HCT116 (cell line): ENCODE measurements at places on chromosomes 16 and 17.

- no peak for DNase-seq
- H3K4me3 ChIP-seq, result no peak overlapping the region
- H3K36me3 ChIP-seq, result no peaks in the 10 kb centered on the region
- peaks cover 13% of the 10 kb centered on the region; the same call in 1 of the 2 replicates for H3K4me1 ChIP-seq
- no peaks in the 10 kb centered on the region for H3K27me3 ChIP-seq
Observed at GRCh38 chr17:17309356-17309755, 6.2 kb downstream of the NT5M start.

DNA sequence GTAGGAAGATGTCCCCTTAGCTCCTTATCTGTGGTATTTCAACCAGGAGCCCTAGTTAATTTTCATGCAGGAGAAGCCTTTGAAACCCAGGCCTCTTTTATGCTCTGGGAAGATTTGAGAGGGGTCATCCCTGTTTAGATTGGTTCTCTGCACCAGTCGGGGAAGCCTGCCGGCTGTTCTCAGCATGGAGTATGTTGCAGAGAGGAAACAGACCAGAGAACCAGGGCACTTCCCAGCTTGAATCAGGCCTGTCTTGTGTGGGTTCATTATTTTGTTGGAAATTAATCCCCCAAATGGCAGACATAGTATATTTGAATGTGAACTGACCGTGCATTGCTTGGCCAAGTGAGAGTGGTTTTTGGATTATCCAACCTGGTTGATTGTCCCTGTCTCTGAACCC is 1082.1 kb upstream of the RBFOX1 start:
- H3K4me1 ChIP-seq, result no peaks in the 10 kb centered on the region
- no peaks in the 10 kb centered on the region for H3K36me3 ChIP-seq
- H3K4me3 ChIP-seq, result no peak overlapping the region
- H3K27ac ChIP-seq, result no peak overlapping the region

DNA sequence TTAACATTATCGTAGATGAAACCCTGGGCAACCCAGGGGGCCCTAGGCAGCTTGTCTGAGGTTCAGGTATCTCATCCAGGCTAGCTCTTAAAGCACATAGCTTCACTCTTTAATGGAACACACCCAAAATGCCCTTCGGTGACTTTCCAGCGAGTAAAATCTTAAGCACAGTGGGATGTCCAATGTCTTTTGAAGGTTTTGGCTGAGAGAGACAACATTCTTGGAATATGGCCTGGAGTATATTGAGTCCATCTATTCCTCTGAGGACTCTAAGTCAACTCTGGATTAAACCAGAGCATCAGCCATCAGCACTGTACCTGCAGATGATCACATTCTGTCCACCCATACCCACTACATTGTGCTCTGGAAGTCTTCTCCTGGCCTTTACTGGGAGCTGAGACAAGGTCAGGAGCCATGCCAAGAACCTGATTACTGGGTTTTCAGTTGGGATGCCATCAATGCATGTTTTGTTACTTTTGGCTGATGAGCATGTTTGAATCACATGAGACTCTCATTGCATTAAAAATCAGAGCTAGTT is 63.4 kb upstream of the CDH11 start:
- no peak for DNase-seq
- no peaks in the 10 kb centered on the region for H3K36me3 ChIP-seq
- no peak overlapping the region for H3K27ac ChIP-seq
- H3K4me1 ChIP-seq, result no peaks in the 10 kb centered on the region

- DNase-seq, result peak; percentile 32
- no peak overlapping the region; the same call in 1 of the 2 replicates for H3K27ac ChIP-seq
- peaks cover 20% of the 10 kb centered on the region for H3K4me1 ChIP-seq
- H3K36me3 ChIP-seq, result no peaks in the 10 kb centered on the region
- H3K4me3 ChIP-seq, result no peak overlapping the region
Observed at GRCh38 chr16:67015313-67015731, 13.6 kb upstream of the CBFB start.

DNA sequence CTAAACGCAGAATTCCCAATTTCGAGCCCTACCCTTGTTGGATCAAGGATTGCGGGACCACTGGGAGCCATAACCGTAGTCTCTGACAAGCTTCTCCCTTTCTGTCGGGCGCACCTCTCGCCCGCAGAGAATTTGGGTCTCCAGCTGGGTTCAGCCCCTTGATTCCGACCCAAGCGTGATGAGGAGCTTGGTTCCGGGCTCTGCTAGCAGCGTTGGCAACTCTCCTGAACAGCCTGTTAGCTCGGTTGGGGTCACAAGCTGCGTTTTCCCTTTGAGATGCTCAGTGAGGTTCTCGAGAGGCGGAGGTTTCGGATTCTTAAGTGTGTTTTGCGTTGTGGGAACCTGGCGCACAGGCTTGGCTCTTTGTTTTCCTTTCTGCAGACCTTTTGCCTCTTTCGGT is 655 bp downstream of the ATXN1L start:
- H3K27me3 ChIP-seq, result no peaks in the 10 kb centered on the region
- H3K4me3 ChIP-seq, result peak overlapping the region; percentile 88
- DNase-seq, result no peak
- H3K27ac ChIP-seq, result peak overlapping the region; percentile 50

DNA sequence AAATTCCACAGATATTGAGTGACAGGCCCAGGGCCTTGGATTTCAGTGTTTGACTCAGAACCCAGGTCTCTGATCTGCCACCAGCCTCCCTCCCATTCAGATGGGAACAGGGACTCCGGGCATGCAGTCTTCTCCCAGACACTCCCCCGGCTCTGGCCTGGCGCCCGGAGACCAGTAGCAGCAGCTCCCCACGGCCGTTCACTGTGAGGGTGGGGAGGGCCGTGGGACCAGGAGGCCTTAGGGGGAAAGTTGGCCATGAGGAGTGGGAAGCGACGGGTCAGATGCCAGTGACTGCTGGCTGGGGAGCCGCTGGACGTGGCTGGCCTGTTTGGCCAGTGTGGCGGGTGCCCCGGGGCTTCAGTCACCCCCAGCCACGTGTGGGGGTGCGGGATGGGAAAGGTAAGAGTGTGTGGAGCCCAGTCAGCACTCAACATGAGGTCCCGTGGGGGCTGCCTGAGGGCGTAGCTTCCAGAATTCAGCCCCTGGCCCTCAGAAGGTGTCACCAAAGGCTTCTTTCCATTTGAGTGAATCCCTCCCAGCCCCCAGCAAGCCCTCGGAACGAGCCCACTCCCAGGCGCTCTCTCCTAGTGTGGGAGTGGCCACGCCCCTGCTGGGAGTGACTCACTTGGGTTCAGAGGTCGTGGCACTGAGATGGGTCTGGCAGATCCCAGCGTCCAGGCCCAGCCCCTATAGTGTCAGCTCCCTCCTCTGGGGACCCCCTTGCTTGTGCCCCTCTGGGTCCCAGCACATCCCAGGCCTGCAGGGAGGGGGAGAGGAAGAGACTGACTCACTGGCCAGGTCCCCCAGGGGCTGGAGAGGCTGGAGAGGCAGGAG is 309.4 kb downstream of the SEC14L1 start:
- H3K4me3 ChIP-seq, result no peak overlapping the region
- DNase-seq, result no peak
- peaks cover 25% of the 10 kb centered on the region for H3K4me1 ChIP-seq
- H3K27me3 ChIP-seq, result no peaks in the 10 kb centered on the region
- peak overlapping the region; percentile 19; the same call in 1 of the 2 replicates for H3K27ac ChIP-seq

DNA sequence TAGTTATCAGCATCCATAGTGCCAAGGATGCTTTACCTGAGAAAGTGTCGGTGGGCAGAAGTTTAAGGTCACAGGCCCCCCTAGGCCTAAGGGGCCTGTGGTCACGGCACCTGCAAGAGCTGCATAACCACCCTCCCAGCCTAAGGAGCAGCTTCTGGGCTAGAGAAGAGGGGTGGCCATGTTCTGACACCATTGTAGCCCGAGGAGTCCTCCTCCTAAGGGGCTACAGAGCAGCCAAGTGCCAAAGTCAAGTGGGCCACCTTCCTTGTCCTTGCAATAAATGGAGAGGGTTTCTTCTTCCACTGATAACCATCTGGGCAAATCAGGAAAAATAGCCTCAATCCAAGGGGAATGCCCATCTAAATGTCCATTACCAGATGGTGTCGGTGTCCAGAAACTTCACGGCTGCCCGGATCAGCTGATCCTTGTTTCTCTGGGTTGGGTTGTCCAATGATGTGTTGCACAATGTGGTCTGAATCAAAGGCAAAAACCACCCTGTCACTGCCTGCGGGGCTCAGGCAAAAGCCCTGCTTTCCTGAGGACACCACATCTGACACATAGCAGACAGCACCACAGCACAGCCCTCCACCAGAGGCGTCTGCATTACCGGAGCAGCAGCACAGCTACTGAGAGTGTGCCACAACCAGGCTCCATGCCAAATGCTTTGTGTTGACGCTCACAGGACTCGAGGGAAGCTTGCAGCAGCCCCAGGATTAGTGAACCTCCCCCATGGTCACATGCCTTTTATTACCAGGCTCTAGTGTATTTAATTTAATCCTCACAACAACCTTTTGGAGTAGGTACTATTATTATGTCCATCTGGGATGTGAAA is 12.8 kb downstream of the ATPAF2 start:
- H3K4me1 ChIP-seq, result no peaks in the 10 kb centered on the region
- DNase-seq, result no peak
- H3K36me3 ChIP-seq, result no peaks in the 10 kb centered on the region
- no peaks in the 10 kb centered on the region for H3K27me3 ChIP-seq
- no peak overlapping the region for H3K27ac ChIP-seq
- H3K4me3 ChIP-seq, result no peak overlapping the region

- H3K4me3 ChIP-seq, result no peak overlapping the region
- no peak overlapping the region for H3K27ac ChIP-seq
- no peaks in the 10 kb centered on the region for H3K27me3 ChIP-seq
- no peaks in the 10 kb centered on the region; the same call in 1 of the 2 replicates for H3K4me1 ChIP-seq
- no peaks in the 10 kb centered on the region for H3K36me3 ChIP-seq
Observed at GRCh38 chr16:56700195-56700594, 17.9 kb downstream of the MT1X start.
